ENCODE measurements at places on chromosomes 5 and 9.
A peak's percentile ranks its signal among the peaks of the same experiment; 100 is the strongest.

- no peak for DNase-seq
Observed at GRCh38 chr5:155676967-155677366, 650.0 kb upstream of the SGCD start.

GRCh38 chr5:111743512-111743911 lies 13.5 kb downstream of the NREP start:
- DNase-seq = no peak

GRCh38 chr9:110240198-110240597 lies 16.1 kb downstream of the TXN start:
- DNase-seq = no peak

GRCh38 chr5:61327760-61328753 lies 4.0 kb upstream of the ZSWIM6 start:
- peak; percentile 29 for DNase-seq

DNA sequence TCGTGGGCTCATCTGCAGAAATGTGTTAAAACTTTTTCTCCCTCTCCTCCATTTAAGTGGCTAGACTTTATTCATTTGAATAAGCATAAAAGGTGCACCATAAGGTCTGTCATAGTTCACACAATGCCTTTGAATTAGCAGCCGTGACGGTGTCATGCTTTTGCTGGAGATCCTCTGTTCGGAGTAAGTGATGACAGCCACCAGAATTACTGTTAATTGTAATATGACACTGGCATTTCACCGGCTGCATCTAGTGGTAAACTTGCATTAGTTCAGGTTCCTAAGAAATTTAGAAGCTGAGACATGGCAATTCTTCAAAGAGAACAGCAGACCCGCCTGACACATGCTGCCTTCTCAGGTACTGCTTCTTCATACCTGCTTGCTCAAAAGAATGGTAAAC lies 241.7 kb downstream of the EBF1 start:
- DNase-seq = no peak

DNA sequence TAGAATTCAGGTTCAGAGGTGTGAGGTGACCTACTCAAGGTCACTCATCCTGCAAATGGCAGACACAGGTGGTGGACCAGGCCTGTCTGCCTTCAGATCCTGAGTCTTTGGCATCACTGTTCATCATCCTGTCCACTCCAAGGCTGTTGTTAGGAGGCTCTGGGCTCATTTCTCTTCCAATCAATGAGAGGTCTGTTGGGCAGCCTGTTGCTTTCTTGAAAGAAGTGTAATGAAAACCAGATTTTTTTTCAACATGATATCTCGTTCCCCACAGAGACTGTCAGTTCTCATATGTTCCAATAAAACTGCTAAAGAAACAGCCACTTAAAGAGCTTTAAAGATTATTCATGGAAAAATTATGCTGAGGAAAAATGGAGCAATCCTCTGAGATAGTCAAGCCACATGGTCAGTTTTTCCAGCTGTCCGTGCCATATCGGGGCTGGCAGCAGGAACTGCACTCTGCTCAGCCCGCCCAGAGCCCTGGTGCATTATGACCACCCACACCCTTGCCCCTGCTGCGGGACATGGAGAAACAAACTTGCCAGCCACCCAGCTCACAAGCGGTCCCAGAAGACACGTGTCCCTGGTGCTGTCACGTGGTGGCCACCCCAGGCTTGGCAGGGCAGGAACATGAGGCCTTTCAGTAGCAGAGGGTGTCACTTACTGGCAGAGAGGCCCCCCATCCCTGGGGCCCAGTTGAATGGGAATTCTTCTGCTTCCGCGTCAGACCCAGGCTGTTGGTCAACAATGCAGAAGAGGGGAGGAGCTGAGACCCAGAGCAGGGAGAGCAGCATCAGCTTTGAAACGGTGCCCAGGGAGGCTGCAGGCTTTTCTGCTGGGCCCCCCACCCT lies 63.7 kb upstream of the ANGPTL2 start:
- DNase-seq = no peak

DNA sequence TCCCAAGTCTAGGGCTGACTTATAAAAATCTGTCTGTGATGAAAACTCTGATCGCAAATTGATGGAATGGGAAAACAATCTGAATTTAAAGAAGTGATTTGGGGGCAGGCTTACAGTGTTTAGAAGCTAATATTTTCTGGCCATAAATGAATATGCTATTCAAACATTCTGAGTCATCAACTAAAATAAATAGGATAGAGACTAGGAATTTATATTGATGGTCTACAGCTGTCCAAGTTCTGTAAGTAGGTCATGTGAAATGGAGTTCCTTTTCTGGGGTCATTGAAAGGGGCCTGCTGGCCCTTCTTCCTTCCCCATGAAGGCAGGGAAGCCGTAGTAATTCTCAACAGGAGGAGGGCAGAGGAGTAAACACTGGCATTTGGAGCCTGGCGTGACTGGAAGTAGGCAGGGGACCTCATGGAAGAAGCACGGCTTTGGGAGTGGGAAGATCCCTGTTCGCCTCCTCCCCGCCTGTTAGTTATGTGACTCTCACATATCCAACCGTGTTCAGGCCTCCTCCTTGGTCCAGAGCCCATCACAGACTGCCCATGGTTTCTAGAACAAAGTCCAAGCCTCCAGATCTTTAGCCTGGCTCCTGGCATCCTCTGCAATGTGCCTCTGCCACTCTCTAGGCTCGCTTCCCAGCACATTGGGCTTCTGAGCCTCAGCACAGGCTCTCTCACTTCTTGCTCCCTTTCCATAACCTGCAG lies 31.7 kb downstream of the ALG2 start:
- no peak for DNase-seq

- no peak for DNase-seq
Observed at GRCh38 chr9:114223564-114224246, 68.4 kb downstream of the COL27A1 start.

GRCh38 chr5:147567917-147568598 lies 58.2 kb upstream of the DPYSL3 start:
- no peak for DNase-seq

Measured in CD4-positive, alpha-beta T cell treated with Interleukin-1 beta for 1 hour (primary cell).